DMS79 treated with DMSO at 0.1 percent for 48 hours (cell line): ENCODE measurements at places on chromosomes 4 and X.

- DNase-seq: no peak
These were observed 827.2 kb downstream of the FSTL5 start for GRCh38 chr4:161336621-161337020.

DNA sequence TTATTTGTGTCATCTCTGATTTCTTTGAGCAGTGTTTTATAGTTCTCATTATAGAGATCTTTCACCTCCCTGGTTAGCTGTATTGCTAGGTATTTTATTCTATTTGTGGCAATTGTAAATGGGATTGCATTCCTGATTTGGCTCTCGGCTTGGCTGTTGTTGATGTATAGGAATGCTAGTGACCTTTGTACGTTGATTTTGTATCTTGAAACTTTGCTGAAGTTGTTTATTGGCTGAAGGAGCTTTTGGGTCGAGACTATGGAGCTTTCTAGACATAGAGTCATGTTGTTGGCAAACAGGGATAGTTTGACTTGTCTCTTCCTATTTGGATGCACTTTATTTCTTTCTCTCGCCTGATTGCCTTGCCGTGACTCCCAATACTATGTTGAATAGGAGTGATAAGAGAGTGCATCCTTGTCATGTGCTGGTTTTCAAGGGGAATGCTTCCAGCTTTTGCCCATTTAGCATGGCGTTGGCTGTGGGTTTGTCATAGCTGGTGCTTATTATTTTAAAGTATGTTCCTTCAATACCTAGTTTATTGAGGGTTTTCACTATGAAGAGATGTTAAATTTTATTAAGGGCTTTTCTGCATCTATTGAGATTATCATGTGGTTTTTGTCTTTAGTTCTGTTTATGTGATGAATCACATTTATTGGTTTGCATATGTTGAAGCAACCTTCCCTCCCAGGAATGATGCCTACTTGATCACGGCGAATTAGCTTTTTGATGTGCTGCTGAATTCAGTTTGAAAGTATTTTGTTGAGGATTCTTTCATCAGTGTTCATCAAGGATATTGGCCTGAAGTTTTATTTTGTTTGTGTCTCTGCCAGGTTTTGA, 72.7 kb upstream of the BOD1L1 start:
- DNase-seq: no peak

- no peak for DNase-seq
These were observed 426 bp downstream of the PORCN start for GRCh38 chrX:48509245-48509590.

- no peak for DNase-seq
These were observed 37.8 kb downstream of the RNF175 start for GRCh38 chr4:153722036-153722435.

- DNase-seq: no peak
These were observed 192.5 kb downstream of the MAML3 start for GRCh38 chr4:139961344-139961946.

DNA sequence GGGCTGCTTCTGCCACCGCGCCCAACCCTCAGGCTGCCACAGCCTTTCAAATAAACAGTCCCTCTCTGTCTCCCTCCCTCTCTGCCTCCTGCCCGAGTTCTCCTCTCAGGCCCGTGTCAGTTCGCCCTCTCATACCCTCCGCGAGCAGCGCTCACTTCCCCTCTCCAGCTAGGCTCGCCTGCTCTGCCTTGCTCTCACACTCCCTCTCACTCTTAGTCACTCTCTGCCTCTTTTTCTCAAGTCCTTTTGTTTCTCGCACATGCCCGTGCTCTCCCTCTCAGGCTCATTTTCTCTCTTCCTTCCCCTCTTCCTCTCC, 3.2 kb downstream of the EFNB1 start:
- DNase-seq: peak; percentile 36

- DNase-seq: peak; percentile 7
These were observed 11.2 kb upstream of the PRDX4 start for GRCh38 chrX:23656091-23656490.

GRCh38 chr4:55395218-55395528, 584 bp upstream of the TMEM165 start:
- DNase-seq: no peak
